ENCODE measurements at places on chromosomes 5 and 9. TPM values are rescaled to one million over a fixed set of nuclear protein-coding genes. Genes with fewer than 3 reads are reported as not detected.

GRCh38 chr9:102124465-102124864 lies 386.0 kb upstream of the GRIN3A start:
- no peak for DNase-seq

GRCh38 chr5:137570070-137570469 lies 70.9 kb upstream of the SPOCK1 start:
- no peak for DNase-seq

DNA sequence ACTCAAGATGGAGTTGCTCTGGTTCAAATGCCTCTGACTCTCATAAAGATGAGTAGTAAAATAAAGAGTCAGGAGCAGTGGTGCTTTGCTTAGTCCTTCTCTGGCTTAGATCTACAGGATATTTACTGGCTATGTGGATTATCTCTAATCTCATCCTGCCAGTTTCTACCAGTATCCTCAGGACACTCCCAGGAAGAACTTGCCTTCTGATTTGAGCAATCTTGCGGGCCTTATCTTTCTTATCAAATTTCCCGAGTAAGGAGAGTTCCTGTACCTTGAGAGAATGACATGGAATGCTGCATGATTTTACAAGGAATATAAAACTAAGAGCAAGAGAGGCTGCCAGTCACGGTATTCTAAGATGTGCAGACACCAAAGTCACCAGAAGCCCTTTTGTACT lies 364.0 kb downstream of the ARHGEF28 start:
- no peak for DNase-seq

Gene ARHGEF28
- not detected for polyA plus RNA-seq

Gene CDC14B
- 4.8 TPM for polyA plus RNA-seq

Gene ENTPD2
- polyA plus RNA-seq = not detected

- no peak for DNase-seq
Observed at GRCh38 chr5:141882594-141883183, 4.5 kb upstream of the PCDH1 start.

Gene GZMA
- 35.7 TPM for polyA plus RNA-seq

DNA sequence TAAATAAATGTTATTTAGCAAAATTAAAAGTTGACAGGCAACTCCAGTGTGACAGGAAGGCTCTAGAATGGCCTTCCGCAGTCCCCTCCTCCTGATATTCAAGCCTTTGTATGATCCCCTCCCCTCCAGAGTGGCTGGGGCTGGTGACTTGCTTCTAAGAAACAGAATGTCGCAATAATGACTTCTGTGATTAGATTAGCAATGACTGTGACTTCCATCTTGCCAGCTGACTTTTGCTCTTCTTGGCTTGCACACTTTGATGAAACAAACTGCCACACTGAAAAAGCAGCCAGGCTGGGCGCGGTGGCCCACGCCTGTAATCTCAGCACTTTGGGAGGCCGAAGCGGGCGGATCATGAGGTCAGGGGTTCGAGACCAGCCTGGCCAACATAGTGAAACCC lies 106.5 kb upstream of the LARP1 start:
- DNase-seq = no peak

Gene CER1
- not detected for polyA plus RNA-seq

DNA sequence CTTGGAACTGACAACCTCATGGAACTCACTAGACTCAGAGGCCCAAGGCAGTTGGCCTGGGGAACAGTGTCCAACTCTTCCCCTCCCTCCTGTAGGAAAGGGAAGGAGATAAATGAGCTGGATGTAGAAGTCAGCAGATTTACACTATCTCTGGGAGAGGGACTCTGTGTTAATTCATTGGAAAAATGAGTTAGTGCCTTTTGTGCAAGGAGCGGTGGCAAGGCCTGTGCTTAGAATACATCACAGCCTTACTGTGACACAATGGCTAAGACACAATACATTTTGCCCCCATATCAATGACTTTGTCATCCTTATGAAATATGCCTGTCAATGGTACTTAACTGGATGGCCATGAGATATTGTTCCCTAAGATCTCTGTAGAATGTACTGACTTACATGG lies 28.0 kb upstream of the FAM240B start:
- DNase-seq = no peak

Gene GAPT
- 0.17 TPM for polyA plus RNA-seq

Gene SH3GL2
- not detected for polyA plus RNA-seq

Gene ANKRD18A
- 1.3 TPM for polyA plus RNA-seq

- DNase-seq = no peak
Observed at GRCh38 chr5:150694612-150695011, 6.2 kb downstream of the RBM22 start.

Gene SLC36A2
- polyA plus RNA-seq = not detected

Gene HAVCR2
- polyA plus RNA-seq = 5.4 TPM

DNA sequence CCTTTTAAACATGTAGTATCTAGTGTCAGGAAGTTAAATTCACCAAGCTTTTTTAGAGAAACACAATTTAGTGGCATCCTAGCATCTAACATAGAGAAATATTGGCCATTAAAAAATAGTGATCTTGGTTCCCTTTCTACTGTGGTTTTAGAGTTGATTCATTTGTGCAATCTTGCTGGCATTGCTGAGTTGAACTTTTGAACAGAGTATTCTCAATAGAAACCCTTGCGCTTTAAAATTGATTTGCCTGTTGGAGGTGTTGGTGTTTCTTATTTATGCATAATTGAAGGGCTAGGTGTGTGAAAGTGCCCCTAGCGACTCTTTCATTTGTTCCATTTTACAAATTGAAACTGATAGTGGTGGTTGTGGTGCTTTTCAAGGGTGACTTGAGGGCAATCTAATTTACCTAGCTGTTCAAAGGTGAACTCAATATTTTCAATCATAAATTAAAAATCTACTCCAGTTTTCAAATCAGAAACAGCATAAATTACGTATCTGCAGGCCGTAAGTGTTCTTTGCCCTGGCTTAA lies 73.0 kb upstream of the MPDZ start:
- no peak for DNase-seq

DNA sequence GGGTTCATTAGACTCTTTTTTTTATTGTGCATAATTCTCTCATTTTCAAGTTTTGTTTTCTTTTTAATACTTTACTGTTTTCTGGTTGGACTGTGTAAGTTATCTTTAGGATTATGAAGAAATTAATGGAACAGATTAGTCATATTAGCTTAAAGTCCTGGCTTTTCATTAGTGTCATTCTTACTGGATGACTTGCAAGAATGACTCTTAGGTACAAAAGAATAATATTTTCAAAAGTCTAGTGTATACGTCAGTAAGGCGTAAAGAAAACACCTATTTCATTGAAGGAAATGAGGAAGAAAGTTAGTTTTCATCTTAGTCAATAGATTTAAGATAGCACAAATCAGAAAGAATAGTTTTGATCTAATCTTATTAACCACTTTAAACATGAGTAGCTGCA lies 20.4 kb downstream of the UHRF2 start:
- no peak for DNase-seq

GRCh38 chr9:110443866-110444220 lies 106.2 kb upstream of the TXNDC8 start:
- DNase-seq = no peak

DNA sequence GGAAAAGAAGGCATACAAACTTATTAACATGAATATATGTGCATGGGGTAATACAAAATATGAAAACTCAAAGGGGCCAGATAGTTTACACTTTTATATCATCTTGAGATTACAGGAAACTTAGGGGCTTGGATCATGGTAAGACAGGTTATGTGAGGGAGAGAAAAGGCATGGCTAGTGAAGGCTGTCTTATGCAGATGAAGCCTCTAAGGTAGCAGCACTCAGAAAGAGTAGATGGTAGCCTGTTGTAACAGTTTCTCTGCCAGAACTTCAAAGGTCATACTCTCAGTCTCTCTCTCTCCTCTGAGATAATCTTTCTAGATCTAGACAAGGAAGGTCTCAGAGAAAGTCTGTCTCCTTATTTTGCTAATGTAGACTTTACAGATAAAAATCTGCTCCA lies 57.2 kb upstream of the FGF10 start:
- no peak for DNase-seq

- no peak for DNase-seq
Observed at GRCh38 chr5:149495673-149496072, 55.6 kb downstream of the CSNK1A1 start.

- no peak for DNase-seq
Observed at GRCh38 chr9:94632737-94633136, 6.6 kb downstream of the FBP1 start.

DNA sequence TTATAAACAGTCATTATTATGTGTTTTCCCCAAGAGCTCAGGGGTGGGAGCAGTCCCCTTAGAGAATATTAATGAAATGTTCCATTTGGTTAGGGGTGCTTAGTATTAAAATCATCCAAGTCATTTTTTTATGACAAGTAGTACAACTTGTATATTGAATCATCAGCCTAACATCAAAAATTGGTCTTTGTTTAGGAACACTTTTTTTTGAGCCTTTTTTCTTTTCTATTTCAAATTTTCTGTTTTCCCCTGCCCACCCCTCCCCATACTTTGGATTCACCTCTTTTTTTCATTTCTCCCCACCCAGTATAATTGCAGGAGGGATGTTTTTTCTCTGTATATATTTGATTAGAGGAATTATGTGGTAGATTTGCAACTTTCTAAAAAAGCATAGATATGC lies 25.8 kb downstream of the RBM27 start:
- DNase-seq = no peak

DNA sequence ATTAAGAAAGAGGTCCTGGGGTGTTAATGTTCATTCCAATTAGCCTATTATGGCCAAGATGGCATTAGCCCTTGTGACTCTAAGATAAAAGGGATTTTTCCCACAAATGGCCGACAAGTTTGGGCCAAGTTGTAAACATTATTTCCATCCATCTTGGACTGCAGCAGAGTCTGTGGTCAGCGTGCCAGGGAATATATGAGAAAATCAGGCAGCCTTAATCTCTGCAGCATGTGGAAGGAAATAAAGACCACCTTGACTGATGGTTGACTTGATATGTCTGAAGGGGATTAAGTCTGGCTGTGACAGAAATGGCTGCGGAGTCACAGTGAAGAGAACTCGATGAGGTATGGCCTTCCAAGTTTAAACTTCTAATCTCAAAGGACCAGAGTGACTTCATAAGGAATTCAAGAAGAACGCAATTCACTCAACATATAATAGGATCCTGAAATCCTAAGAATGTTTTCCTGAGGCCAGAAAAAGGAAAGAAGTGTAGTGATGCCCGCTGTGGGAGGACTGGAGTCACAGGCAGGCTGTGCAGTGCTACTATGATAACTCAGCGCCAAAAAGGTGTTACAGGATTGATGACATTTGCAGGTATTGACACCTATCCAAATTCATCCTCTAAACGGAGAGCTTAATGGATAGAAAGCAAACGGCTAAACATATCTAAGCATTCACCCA lies 287.1 kb downstream of the SEC61B start:
- DNase-seq = no peak

- no peak for DNase-seq
Observed at GRCh38 chr9:130298662-130299279, 33.2 kb downstream of the HMCN2 start.

Data from naive thymus-derived CD8-positive, alpha-beta T cell (primary cell).